T-helper 2 cell treated with Interferon-gamma antibody and Interleukin-4, amounts not matched to agents 5 μg/mL and 100 μg/mL, for 36 hours (primary cell): ENCODE measurements at places on chromosomes 4 and X.

DNA sequence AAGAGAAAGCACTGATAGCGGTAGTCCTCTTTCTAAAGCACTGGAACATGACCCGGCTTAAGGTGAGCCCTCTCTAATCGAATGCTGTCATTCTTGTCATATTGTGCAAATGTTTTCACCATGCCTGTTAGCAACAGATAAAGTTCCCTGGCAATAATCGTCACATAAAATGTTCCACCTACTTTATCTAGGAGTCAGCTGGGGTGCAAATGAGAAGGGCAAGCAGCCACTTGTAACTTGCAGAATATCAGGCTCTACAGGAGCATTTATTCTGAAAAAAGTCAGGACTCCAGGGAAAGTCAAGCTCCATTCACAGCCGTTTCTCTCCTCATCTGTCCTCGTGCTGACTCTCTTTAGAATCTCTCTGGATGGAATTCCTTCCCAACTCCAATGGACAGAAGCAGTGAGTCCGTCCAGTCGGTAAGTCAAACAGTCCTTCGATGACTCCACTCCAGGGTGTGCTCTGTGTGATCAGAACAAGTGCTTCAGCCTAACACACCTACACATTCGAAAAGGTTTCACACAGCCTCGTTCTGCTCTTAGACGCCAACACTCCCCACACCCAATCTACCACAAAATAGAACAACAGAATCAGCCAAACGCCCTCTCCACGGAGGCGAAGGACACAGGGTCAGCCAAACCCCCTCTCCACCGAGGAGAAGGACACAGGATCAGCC, 101.7 kb upstream of the FRG1 start:
- DNase-seq: no peak

DNA sequence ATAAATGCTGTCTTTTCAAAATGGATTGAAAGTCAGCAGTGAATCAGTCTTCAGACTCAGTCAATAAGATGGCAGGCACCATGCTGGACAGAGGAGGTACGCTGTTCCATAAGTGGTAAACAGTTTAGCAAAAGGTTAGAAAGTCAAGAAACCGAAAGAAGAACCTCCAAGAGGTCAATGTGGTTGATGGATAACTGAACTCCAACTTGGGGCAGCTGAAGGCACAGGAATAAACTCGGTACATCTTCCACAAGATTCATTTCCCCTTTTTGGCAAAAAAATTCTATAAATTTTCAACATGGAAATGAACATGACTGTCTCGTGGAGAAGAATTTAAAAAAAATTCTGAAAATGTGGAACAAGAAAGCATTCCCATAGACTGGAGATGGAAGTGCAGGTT, 18.4 kb upstream of the SEL1L3 start:
- DNase-seq: no peak

GRCh38 chrX:68872171-68872570, 43.4 kb downstream of the EFNB1 start:
- DNase-seq: no peak

DNA sequence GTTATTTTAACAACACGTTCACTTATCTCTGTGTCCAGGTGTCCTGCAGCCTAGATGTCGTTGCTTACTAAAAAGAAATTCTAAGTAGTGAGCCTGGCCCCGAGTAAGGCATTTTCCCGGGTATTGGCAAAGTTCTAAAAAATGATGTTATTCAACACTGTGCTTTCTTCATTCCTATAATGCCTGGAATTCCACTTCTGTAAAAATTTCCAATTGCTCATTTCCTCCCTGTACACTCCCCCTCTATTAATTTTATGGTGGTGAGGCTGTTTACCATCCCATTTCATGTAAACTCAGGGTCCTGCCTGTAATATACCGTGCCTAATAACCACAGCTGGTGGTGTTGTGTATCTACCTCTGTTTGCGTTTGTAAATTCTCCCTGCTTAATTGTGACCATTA, 14.2 kb downstream of the BST1 start:
- DNase-seq: no peak
